Neural crest cell (in vitro differentiated cells): ENCODE measurements at places on chromosomes 7 and 10.

DNA sequence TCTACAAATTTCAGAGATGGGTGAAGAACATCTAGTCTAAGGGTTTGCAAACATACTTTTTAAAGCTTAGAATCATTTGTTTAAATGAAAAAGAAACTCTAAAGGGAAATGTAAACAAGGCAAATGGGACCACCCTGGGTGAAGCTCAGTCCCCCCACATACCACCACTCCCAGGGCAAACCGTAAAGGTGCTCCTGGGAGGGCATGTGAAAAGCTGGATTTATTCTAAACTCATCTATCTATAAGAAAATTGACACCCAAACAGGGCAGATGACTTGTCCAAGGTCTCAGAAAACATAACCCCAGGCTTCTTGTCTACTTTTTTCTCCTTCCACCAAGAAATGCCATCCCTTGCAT lies 223.3 kb upstream of the PRKCQ start:
- DNase-seq, result no peak

DNA sequence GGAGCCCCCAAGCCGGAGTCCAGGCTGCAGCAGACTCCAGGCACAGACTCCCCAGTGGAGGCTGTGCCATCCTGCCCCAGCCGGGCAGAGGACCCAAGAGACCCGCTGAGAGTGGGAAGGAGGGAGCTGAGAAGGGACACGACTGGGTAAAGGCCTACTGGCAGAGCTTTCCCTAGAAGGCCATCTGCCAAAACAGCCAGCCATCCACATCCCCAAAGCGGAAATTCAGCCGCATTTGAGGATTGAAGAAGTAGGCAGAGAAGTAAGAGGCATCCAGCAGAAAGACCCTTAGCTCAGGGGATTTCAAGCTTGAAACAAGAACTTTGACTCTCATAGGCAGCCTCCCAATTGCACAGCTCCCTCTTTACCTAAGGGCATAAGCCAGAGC lies 857 bp downstream of the CPXM2 start:
- DNase-seq, result no peak

- no peak for DNase-seq
These were observed 359.1 kb downstream of the ANKRD7 start for GRCh38 chr7:118583641-118584040.

DNA sequence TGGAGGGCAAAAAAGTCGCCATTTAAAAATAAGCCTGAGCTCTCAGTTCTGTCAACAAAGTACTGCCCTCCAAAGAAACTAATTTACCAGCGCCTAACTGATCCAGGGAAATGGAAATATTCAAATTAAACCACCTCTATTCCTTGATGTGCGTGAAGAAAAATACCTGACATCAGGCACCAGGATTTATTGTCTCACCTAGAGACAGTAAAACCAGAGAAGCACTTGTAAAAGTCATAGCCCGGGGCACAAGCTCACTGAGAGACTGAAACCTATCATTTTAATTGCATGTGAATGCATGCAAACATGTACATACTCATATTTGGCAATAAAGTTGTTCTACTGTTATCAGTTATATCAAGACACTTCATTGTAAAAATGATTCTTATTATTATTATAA lies 147.3 kb upstream of the VSTM2A start:
- DNase-seq, result no peak

GRCh38 chr10:79447911-79448731 lies 2.7 kb upstream of the ZCCHC24 start:
- no peak for DNase-seq

DNA sequence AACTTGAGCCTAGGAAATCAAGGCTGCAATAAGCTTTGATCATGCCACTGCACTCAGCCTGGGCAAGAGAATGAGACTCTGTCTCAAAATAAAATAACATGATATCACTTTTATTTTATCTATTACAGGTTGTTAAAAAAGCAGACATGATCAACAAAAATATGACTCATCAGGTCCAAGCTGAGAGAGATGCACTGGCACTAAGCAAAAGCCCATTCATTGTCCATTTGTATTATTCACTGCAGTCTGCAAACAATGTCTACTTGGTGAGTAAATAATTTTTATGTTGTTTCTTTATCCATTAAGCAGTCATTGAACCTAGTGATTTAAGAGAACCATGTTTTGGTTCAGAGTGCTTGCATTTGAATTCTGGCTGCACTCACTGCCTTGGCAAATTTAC lies 3.3 kb downstream of the MASTL start:
- DNase-seq, result no peak

DNA sequence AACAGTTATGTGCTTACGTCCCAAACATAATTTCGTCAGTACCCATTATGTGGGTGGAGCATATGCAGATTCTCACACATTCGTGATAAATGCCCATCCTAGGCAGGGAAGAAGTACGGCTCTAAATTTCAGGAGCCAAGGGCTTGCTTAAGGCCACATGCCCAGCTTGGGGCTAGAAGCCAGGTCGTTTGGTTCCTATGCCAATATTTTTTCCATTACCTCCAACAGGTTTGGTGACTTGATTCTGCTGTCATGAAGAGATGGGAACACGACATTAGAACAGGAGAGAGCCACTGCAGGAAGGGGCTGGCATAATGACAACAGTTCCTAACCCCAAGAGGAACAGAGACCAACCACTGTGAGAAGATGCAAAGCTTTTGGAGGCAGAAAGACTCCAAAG lies 85.1 kb downstream of the HIPK2 start:
- no peak for DNase-seq

- no peak for DNase-seq
These were observed 47.2 kb downstream of the GOLGA7B start for GRCh38 chr10:97896756-97897358.

GRCh38 chr7:115056019-115056418 lies 134.1 kb downstream of the MDFIC start:
- no peak for DNase-seq

DNA sequence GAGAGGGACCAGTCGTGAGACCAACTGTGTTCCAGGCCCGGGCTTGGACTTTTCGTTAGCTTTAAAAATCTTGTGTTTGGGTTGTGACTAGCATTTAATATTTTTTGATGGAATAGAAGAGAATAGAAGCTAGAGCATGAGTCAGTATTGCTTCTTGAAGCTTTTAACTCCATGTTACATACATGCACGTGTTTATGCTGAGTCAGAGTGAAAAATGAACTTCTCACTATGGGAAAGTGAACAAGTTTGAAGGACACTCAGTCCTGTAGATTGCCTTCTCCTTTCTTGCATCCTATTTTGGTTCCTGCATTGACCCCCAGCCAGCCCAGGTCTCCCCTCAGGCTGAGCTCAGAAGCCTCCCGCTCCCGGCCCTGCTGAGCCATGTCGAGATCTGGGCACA lies 31.8 kb downstream of the GHRHR start:
- no peak for DNase-seq
